Pancreas (tissue), 10 donors: ENCODE measurements at places on chromosomes 3 and 15. TPM values are rescaled to one million over a fixed set of nuclear protein-coding genes. Genes with fewer than 3 reads are reported as not detected.

Gene CHRD
- total RNA-seq: 16.1 TPM

Gene GPR27
- total RNA-seq: 6.4 TPM

Gene ZNF770
- total RNA-seq: 22.6 TPM

Gene LHFPL4
- total RNA-seq: 1.9 TPM

Gene THSD4
- total RNA-seq: 13.9 TPM

Gene NUTM1
- not detected for total RNA-seq

Gene TGM4
- not detected for total RNA-seq

Gene GRIP2
- total RNA-seq: 0.35 TPM

Gene CYP19A1
- 2.5 TPM for total RNA-seq

Gene ANKUB1
- total RNA-seq: not detected

Gene AAGAB
- 15.7 TPM for total RNA-seq

DNA sequence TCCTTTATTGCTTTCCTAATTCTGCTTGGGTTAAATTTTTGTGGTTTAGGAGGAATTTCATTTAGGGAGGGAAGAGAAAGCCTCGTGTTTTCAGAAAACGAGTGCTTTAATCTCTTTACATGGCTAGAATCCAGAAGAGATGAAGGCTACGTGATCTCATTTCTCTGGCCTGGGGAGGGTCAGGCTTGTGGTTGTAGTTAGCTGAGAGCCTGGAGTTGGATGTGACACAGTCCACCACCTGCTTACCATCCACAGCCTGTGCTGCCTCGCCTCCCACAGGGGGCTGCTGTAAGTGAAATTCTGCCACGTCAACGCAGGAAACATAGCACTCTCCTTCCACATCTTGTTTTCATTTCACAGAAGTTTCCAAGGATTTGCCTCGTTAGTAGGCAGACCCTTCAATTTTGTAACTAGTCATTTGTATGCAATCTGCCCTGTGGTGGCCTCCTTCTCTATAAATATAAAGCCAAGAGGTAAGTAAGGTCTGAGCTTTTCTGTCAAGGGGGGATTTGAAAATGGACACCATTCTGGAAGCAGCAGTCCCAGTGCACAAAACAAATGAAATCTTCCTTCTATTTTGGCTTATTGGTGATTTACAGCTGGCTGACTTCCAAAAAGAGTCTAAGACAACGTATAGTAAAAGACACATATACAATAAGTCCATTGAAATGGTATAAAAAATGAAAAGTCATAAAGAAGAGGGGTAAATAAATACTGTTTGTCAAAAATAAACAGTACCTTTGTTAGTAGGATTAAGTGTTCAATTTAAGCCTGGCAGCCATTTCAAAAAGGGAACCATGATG lies 3.4 kb downstream of the GXYLT2 start:
- no peak for DNase-seq
- H3K4me3 ChIP-seq: no peak overlapping the region
- peak overlapping the region; percentile 14 for H3K27ac ChIP-seq
- no peaks in the 10 kb centered on the region for H3K36me3 ChIP-seq
- H3K4me1 ChIP-seq: peaks cover 11% of the 10 kb centered on the region

DNA sequence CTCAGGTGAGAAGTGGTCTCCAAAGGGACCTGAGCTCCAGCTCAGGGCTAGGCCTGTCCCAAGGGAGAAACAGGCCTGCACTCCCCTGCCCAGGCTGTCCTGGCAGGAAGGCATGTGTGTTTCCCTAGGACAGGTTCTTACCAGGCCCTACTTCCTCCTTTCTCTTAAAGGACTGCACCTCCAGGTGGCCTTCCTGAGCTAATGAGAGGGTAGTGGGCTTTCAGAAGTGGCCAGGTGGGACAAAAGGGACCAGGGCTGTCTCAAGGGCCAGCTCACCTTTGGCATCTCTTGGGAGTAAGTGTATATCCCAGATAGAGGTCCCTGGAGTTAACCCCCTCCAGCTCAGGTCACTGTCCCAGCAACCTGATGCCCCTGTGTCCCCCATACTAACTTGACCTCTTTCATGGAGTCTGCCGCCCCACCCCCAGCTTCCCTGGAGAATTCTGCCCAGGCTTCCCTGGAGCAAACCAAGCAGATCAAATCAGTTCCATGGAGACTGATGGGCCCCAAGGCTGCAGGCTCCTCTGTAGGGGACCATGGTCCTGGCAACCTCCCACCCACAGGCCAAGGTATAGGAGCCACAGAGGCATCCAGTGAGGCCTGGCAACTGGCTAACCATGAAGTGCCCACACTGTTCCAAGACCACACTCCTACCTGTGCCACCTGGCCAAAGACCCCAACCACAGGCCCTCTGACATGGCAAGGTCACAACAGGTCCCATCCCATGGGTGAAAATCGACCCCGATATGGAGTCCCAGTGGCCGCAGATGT lies 67.6 kb downstream of the ZNF445 start:
- H3K27ac ChIP-seq: no peak overlapping the region
- H3K4me3 ChIP-seq: no peak overlapping the region
- H3K36me3 ChIP-seq: no peaks in the 10 kb centered on the region
- DNase-seq: no peak

- no peaks in the 10 kb centered on the region for H3K27me3 ChIP-seq
- no peak overlapping the region for H3K4me3 ChIP-seq
- no peaks in the 10 kb centered on the region for H3K4me1 ChIP-seq
- H3K27ac ChIP-seq: no peak overlapping the region
- H3K36me3 ChIP-seq: no peaks in the 10 kb centered on the region
Observed at GRCh38 chr3:46089237-46090011, 62.1 kb upstream of the XCR1 start.

- no peaks in the 10 kb centered on the region for H3K4me1 ChIP-seq
- DNase-seq: no peak
- H3K27me3 ChIP-seq: no peaks in the 10 kb centered on the region
Observed at GRCh38 chr3:41583014-41583413, 378.9 kb downstream of the ULK4 start.

DNA sequence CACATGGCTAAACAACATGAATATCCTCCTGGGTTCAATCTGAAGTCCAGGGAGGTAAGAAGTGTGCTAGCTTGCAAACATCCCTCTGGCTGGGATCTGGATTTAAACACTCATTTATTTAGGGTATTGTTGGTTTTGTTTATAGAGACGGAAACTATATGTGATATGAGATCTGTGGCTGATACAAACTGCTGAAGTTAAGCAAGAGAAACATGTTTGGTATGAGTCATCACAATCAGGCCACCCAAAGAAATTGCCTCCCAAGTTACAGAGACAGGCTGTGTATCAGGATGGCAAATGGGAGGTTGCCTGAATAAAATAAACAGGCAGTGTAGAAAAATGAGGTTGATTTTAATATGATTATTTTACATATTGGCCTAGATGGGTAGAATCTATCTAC lies 562.1 kb downstream of the IGSF11 start:
- no peaks in the 10 kb centered on the region for H3K36me3 ChIP-seq
- H3K27ac ChIP-seq: no peak overlapping the region
- H3K4me1 ChIP-seq: no peaks in the 10 kb centered on the region
- DNase-seq: no peak

- H3K27me3 ChIP-seq: no peaks in the 10 kb centered on the region
- no peaks in the 10 kb centered on the region for H3K36me3 ChIP-seq
- H3K4me3 ChIP-seq: no peak overlapping the region
- H3K4me1 ChIP-seq: no peaks in the 10 kb centered on the region
- no peak for DNase-seq
Observed at GRCh38 chr3:171878461-171879225, 35.5 kb downstream of the TMEM212 start.

DNA sequence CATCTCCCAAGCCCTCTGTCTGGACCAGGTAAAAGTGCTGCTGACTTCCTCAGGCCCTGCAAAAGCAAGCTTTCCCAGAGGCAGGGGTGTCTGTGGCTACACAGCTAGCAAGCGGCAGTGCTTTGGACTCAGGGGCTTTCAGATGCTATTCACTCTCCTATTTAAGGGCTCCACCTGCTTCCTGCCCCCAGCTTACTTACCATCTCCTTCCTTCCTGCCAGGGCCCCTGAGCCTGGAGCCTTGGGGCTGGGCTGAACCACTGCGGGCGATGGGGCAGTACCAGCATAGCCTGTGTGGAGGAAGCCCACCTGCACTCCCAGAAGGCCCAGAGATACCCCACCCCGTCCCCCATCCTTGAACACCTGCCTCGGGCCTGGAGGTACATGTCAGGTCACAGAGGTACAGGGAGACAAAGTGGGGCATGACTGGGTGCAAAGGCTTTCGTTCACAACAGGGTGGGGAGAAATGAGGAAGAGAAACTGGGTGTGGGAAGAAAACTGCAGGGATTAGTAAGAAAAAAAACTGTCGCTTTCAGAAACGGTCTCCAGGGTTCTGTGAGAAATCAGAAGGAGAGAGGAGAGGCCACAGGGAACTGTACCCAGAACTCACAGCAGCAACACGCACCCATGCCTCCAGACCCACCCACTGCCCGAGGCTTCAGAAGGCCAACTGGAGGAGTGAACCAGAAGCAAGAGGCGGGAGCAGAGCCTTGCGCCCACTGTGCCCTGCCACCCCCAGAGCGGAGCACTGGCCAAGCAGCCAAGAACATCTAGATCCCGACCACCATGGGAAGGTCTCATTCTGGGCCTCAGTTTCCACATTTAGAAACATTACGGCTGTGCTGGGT lies 49.5 kb downstream of the CCDC12 start:
- H3K4me1 ChIP-seq: peaks cover 33% of the 10 kb centered on the region
- DNase-seq: peak; percentile 57
- peak overlapping the region; percentile 17 for H3K27ac ChIP-seq
- no peaks in the 10 kb centered on the region for H3K27me3 ChIP-seq
- H3K4me3 ChIP-seq: no peak overlapping the region

- no peaks in the 10 kb centered on the region for H3K36me3 ChIP-seq
- H3K27ac ChIP-seq: no peak overlapping the region
- H3K27me3 ChIP-seq: no peaks in the 10 kb centered on the region
- no peaks in the 10 kb centered on the region for H3K4me1 ChIP-seq
- DNase-seq: no peak
Observed at GRCh38 chr3:47113669-47114365, 50.1 kb downstream of the SETD2 start.

GRCh38 chr3:158395421-158395820 lies 175.6 kb upstream of the MLF1 start:
- H3K4me1 ChIP-seq: no peaks in the 10 kb centered on the region
- no peaks in the 10 kb centered on the region for H3K36me3 ChIP-seq
- H3K27ac ChIP-seq: no peak overlapping the region
- H3K4me3 ChIP-seq: no peak overlapping the region

DNA sequence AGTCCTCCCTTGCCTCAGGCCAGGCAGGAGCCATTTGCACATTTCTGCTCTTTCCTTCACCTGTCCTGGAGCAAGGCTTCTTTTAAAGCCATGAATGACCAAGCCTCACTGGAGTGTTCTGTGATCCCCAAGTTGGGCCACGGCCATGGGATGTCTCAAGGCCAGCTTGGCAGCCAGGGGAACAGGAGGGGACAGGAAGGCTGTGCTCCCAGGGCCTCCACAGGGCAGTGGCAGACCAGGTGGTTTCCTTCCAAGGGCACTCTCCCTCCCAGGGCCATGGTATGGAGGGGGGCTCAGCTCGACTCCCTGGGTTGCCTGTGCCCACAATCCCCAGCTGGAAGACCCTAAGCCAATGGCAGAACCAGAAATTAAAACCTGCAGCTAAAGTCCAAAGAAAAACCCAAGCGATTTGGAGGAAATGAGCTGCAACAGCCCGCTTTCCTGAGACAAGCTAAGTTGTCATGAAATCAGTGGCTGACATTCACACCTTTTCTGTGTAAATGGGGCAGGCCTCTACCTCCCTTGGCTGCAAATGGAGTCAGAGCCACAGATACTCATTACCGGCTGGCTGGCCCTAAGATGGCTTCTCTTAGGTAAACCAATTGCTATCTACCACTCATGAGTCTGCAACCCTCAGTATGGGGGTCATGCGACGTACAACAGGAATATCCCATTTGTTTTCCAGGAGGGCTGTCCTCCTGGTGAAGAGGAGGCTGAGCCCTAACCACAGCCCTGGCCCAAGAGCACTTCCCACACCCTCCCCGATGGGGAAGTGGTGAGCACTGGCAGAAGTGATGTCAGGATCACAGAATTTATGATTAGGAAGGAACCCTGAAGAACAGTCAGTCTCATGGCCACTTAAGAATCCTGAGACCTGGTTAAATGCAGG lies 83.3 kb downstream of the SNRK start:
- no peak overlapping the region for H3K4me3 ChIP-seq
- no peak for DNase-seq
- H3K27me3 ChIP-seq: no peaks in the 10 kb centered on the region
- no peak overlapping the region for H3K27ac ChIP-seq
- H3K4me1 ChIP-seq: no peaks in the 10 kb centered on the region
- no peaks in the 10 kb centered on the region for H3K36me3 ChIP-seq

DNA sequence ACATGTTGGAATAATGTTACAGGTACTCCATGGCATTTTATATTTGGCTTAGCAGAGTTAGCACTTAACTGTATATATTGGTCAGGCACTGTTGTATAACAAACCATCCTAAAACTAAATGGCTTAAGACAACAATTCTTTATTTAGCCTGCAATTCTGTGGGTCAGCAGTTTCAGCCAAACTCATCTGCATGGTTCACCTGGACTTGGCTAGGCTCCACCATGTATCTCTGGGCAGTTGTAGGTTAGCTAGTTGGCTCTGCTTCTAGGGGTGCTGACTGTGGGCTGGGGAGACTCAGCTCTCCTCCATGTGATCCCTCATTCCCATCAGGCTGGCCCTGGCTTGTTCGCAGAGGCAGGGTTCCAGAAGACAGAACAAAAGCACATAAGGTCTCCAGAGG lies 34.4 kb downstream of the RARB start:
- H3K4me1 ChIP-seq: peaks cover 12% of the 10 kb centered on the region
- no peak overlapping the region for H3K4me3 ChIP-seq
- no peak overlapping the region for H3K27ac ChIP-seq
- no peak for DNase-seq
- H3K36me3 ChIP-seq: no peaks in the 10 kb centered on the region

DNA sequence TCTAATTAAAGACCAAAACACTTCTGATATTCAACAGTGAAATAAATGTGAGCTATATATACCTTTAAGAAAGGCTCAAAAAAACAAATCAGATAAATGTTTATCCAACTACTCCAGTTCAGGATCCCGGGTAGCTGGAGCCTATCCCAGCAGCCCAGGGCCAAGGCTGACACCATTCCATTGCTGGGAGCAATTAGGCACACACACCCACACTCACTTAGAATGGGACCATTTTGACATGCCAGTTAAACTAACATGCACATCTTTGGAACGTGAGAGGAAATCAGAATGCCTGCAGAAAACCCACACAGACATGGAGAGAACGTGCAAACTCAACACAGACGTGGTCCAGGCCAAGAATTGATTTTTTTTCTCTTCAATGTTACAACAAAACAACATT lies 30.0 kb upstream of the PLSCR4 start:
- H3K27ac ChIP-seq: no peak overlapping the region
- H3K4me3 ChIP-seq: no peak overlapping the region
- no peaks in the 10 kb centered on the region for H3K4me1 ChIP-seq

DNA sequence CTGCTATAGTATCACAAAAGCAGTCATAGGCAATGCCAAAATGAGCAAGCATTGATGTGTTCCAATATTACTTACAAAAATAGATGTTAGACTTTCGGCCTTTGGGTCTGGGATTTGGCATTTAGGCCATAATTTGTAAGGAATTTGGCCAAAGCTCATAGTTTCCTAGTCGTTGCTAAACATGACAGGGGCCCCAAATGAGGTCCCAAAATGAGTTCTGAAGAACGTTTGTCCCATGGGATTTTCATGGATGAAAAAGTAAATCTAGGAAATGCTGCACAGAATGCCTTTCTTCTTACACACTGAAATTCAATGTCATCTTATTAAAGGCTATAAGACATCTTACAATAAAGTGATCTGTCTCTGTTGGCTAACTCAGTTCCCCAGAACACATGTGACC lies 456.0 kb downstream of the CNTN4 start:
- H3K36me3 ChIP-seq: no peaks in the 10 kb centered on the region
- no peaks in the 10 kb centered on the region for H3K27me3 ChIP-seq
- DNase-seq: no peak
- no peaks in the 10 kb centered on the region for H3K4me1 ChIP-seq
- no peak overlapping the region for H3K27ac ChIP-seq

GRCh38 chr3:177287231-177287630 lies 89.9 kb upstream of the TBL1XR1 start:
- H3K36me3 ChIP-seq: no peaks in the 10 kb centered on the region
- no peaks in the 10 kb centered on the region for H3K4me1 ChIP-seq
- H3K27me3 ChIP-seq: no peaks in the 10 kb centered on the region
